ENCODE measurements at places on chromosomes 16 and 17.
A peak's percentile ranks its signal among the peaks of the same experiment; 100 is the strongest.

GRCh38 chr16:75304521-75305363, 53.3 kb upstream of the BCAR1 start:
- DNase-seq, result no peak

DNA sequence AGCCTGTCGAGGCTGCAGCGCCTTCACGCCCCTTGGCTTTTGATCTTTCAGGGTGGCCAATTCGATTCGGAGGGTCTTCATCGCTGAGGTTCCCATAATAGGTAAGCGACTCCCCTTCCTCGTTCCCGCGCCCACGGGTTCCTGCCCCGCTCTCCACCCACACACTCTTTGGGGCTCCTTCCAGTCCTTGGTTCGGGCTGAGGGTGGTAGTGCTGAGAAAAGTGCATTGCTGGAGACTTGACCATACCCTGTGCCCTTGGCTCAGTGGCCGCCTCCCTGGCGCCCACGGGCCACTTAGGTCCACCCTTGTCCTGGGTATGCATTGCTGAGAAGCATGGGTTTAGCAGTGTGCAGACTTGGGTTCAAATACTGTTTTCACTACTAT, 491 bp downstream of the POLR2C start:
- no peak for DNase-seq

DNA sequence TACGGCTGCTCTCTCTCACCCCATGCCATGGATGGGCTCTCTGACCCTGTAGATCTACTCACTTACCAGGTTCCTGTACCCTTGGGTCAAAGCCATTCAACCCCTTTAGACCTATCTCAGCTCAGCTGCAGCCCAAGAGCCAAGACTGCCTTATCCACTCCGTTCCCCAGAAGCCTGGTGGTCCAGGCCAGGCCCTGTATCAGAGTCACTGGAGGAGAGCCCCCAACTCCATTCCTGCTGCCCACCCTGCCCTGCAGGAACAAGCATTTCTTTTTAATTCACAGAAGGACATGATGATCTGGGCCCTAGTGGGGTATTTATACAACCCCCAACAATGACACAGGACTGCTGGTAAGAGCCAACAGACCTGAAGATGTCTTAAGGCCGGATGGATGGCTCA, 76.8 kb downstream of the AIPL1 start:
- no peak for DNase-seq

DNA sequence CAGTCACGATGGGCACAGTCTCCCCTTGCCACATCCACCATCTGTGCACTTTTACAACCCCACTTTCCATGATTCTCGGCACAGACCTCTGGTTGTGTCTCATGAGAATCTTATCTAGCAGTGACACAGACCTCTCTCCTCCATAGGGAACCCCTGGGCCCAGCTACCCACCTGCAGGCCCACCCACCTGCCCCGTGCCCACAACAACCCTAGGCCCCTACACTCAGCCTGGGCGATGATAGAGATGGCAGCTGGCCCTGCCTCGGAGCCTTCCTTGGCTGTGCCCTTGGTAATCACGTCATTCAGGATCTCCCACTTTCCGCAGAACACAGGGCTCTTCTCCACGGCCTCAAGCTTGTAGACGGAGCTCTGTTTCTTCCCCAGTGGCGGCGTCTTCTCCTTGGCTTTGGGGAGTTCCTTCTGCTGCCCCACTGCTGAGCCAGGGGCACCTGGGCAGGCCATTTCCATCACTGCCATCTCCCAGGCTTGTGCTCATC, 26.5 kb downstream of the MAP3K14 start:
- DNase-seq, result no peak

DNA sequence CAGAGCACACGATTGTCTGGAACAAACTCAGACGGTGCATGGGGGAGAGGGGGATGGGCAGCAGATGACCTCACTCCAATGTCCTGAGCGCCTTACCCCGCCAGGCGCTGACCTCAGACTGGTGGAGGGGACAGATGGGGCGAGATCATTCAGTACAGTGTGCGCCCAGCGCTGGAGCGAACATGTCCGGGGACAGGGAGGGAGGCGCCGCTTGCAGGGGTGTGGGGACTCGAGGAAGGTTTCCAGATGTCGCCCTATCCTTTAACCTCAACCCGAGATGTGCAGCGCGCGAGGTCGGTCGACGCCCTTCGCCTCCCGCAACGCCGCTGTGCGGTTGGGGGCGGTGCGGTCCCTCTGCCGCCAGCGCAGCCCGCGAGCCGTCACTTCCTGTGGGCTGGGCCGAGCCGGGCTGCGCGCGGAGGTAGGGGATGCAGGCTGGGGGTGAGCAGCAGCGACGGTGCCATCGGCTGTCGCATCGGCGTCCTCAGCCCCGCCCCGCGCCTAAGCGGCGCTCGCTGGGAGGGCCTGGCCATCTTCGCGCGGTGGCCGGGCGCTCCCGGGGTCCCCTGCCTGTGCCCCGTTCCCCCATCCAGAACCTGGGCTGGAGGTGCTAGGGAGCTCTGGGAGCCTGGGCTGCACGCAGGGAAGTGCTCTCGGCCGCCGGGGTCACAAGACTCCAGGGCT, 5.3 kb upstream of the CDR2L start:
- DNase-seq, result peak; percentile 69

- no peak for DNase-seq
Observed at GRCh38 chr17:57946798-57947358, 8.3 kb downstream of the CUEDC1 start.

DNA sequence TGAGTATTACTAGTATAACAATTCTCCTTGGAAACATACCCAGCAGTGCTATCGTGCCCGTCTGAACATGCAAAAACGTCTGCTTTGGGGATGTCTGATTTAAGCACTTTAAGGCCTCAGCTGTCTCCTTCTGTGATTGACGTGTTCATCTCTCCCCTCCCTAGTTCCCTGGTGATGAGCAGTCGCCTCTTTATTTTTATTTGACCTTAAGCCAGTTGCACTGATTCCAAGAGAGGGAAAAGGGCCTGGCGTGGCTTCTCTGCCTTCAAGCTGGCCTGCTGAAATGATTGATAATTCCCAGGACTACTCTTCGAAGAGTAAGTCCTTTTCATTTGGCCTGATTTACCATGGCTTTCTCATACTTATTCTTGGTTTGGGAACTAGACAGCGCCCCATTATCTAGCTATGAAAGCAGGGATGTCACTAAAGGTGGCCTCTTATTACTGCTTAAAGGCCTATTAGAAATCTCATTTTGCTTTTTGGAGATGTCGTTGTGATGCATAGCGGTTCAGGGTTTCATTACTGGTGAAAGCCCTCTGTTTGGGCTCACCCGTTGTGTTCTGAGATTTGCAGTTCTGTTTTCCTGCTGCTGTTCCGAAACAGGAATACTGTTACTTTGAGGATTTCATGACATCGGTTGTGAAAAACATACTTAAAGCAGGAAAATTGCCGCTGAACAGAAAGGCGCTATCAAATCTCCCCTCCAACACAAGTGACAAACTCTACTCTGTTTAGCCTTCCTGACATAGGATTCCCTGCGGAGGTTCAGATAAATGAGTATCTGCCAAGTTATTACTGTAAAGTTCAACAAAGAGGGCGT, 65.5 kb downstream of the IQCK start:
- no peak for DNase-seq

DNA sequence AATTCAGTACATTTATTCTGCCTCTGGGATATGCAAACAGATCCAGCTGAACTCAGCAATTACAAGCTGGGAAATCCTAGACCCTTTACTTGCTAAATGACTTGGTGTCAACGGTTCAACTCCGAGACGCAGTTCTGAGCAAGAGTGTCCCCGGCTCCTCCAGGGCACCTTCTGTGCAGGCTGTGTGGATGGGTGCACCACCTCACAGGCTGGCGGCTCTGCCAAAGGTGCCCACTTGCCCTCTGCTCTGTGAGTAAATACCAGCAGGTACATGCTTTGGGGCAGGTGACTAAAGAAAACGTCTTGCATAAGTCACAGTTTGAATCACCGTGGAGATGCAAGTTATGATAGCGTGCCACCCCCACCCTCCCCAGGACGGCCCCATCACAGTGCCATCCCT, 23.3 kb downstream of the MAP1LC3B start:
- no peak for DNase-seq

DNA sequence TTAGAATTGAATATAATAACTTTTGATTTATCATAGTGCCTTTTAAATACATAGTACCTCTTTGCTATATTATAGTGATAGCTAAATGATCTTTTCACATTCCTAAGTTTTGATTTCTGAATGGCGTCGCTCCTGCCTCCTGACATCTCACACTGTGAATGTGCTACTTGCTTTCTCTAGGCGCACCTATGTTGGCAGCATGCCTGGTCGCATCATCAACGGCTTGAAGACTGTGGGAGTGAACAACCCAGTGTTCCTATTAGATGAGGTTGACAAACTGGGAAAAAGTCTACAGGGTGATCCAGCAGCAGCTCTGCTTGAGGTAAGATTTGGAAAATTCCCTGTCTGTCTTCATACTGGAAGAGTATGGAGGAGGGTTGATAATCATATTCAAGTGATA, 29.8 kb upstream of the ABCC11 start:
- no peak for DNase-seq

DNA sequence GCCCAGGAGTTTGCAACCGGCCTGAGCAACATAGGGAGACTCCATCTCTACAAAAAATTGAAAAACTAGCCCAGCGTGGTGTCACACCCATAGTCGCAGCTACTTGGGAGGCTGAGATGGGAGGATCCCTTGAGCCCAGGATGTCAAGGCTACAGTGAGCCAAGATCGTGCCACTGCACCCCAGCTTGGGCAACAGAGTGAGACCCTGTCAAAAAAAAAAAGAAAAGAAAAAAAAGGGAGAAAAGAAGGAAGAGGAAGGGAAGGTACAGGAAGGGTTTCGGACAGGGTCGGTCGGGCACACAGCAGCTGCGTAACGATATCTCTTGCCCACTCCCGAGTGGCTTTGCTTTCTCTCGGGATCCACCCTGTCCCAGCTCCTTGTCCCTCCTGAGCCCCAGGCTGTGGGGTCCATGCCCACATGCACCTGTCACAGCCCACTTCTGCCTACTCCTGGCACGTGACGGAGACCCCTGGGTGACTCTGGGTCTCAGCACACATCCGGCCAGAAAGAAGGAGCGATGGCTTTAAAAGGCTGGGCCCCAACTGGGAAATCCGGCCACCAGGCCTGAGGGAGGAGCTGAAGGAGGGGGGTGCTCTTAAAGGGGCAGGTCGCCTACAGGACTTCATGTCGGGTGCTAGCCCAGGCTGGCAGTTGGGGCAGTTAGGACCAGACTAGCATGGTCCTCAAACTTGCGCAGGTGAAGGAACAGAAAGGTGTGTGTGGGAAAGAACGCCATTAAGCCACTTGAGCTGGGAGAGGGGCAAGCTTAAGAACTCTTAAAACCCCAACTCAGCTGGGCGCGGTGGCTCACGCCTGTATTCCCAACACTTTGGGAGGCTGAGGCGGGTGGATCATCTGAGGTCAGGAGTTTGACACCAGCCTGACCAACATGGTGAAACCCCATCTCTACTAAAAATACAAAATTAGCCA, at the start of gene GHDC:
TSS of gene GHDC (minus strand) at position 526 of the 931 bp plus-strand sequence. CDS start 913 bp downstream, outside the sequence.
- peak; percentile 58 for DNase-seq

- DNase-seq, result no peak
Observed at GRCh38 chr16:57013229-57013628, 23.9 kb downstream of the NLRC5 start.

DNA sequence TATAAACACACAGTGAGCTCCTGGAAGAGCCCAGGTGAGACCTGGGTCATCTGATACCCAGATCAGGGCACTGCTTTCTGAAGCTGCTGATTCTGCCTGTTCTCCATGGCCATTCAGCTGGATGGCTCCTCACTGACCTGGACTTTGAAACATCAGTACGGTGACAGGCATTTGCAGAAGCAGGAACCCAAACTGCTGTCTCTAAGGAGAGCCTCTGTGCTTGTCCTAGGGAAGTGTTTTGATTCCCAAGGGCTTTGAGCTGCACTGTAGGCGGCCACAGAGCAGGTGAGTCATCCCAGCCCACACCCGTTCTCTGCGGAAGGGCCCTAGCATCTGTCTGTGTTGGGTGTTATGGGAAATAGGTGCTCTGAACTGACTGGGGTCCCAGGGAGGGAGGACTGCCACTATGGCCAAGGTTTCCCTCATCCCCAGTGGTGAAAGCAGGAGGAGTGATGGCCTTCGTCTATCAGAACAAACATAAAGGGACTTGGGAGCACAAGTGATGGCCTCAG, 60.7 kb upstream of the ADCY9 start:
- no peak for DNase-seq

DNA sequence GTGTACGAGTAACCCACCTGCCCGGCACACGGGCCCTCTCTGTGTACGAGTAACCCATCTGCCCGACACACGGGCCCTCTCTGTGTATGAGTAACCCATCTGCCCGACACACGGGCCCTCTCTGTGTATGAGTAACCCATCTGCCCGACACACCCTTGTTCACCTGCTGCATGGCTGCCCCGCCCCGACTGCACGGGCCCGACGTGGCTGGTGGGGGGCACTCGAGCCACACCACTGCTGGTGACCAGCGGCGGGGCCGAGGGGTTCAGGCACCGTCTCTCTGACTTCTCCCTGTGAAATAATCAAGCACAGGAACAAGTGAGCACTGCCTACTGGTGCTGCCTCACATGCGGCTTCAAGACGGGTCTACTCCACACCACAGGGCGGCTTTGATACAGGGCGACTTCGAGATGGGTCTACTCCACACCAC, 22.1 kb downstream of the MAP1LC3B start:
- DNase-seq, result no peak

GRCh38 chr16:27108826-27109665, 42.3 kb downstream of the C16orf82 start:
- no peak for DNase-seq

DNA sequence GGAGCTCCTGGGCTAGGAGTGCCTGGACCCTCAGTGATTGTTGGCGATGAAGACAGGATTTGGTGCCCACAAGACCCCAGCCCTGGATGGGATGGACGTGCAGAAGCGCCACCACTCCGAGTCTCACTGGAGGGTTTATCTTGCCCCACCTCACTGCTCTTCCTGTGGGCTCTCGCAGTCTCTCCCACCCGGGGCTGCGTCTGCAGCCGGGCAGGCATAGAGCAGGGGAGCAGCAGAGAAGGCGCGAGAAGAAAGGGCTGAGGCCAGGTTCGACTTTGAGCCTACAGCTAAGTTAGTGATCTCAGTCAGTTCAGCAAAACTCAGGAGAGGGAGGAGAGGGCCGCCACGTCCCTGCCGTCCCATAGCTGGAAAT, 6.6 kb downstream of the UBE2I start:
- no peak for DNase-seq

DNA sequence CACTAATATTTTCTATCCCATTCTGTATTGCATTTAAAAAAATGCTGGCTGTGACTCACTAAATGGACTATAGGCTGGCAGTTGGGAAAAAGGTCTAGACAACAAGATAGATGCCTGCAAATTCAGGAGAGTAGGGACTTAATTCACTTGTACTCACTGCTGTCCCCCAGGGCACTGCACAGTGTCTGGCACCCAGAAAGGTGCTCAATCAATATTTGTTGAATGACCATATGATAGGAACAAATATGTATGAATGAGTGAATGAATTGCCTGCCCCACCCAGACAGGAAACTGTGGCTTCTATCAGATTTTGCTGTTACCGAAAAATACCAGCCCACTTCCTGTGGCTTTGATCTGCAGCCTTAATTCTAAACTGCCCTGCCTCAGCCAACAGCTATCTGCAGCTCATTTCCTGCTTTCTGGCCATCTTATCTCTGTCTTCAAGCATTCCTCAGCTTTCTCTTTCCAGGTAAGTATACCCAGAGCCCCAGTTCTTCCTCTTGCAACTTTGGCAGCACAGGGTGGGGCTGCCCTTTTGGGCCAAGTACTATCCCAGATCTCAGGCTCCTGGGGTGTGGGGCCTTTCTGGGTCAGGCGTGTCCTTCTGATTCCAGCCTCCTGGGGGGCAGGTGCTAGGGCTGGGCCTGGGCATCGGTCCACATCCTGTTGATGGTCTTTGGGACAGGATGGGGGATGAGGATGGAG, 15.3 kb upstream of the TNS4 start:
- no peak for DNase-seq

- no peak for DNase-seq
Observed at GRCh38 chr17:77645072-77646045, 313.1 kb upstream of the TNRC6C start.
